Right ventricle myocardium superior (tissue), 1 donor: ENCODE measurements at places on chromosomes 6 and 20. TPM values are rescaled to one million over a fixed set of nuclear protein-coding genes. Genes with fewer than 3 reads are reported as not detected.

Gene FNDC1
- 1.2 TPM for total RNA-seq

GRCh38 chr6:162404951-162405350, 322.6 kb downstream of the PRKN start:
- DNase-seq: no peak

GRCh38 chr6:17714879-17715851, 8.4 kb upstream of the NUP153 start:
- no peak for DNase-seq

DNA sequence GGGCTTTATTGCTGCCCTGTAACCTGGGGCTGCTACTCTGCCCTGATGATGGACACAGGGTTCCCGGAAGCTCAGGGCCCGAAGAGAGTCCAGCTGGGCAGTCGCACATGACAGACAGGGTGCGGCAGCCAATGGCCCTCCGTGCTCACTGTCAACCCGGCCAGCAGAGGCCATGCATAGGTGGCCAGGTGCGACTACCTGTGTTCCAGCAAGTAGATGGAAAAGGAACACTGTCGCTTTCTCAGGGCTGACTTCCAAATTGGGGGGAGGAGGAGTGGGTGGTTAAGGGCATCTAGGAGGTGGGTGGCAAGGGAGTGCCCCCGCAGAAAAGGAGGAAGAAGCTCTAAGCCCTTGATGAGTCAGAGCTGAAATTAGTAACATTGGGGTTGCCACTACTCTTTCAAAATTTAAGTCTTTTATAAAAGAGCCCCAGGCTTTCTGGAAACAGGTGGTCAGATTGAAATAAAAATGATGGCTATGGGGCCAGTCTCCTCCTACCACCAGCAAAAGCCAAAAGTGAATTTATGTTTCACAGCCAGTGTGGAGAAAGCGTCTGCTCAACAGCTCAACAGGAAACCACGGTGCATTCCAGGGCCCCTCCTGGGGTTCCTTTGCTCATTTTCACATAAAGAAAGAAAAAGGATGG, 2.3 kb upstream of the RAMACL start:
- DNase-seq: no peak

Gene DZANK1
- total RNA-seq: 0.48 TPM

- peak; percentile 87 for DNase-seq
Measured at GRCh38 chr6:134175532-134176263, 123.3 kb upstream of the SLC2A12 start.

Gene CTAGE9
- not detected for total RNA-seq

GRCh38 chr6:150741633-150742200, 123.8 kb upstream of the MTHFD1L start:
- no peak for DNase-seq

Gene RAET1L
- total RNA-seq: not detected

DNA sequence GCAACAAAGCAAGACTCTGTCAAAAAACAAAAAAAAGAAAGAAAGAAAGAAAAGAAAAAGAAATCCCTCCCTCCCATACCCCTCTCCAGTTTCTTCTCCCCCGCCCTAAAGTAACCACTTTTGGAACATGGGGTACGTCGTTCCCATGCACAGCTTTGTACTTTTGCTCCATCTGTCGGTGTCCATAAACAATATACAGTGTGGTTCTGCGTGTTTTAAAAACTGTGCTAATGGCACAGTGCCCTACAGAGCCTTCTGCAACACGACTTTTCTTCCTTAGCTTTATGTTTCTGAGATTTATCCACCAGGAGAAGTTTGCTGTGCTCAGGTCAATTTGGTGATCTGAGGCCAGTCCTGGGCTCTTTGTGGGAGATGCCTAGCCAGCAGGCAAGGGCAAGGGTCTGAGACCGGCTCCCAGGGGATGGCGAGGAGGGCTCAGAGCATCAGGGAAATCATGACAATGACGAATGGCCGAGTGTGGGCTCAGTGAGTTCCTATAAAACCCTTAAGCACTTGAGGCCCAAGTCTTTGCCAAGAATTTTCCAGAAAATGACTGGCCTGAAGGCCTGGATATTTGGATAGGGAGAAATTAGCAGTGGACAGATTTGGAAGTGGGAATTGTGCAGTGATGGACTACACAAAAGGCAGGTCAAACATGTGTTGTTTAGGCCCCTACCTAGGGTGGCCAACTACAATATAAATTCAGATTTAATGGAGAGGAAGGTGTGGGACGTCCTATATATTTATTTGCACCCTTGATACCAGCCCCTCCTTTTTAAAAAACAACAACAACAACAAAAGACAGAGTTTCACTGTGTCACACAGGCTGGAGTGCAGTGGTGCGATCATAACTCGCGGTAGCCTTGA, 1.9 kb upstream of the BCAS4 start:
- no peak for DNase-seq

DNA sequence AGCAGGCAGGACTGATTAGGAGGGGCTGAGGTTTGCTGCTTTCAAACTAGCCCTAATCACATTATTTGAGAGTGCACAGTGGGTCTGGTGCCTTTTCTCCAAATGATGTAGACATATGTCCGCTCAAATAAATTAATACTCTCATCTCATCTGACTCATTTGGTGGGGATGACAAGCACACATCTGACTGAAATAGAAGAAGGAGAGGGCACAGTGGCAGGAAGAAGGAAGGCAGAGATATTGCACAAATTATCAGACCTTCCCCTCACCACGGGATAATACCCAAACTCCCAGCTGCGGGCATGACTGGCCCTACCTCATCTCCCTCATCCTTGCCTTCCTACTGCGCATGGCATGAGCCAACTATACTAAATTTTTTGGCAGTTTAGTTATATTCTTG, 33.9 kb upstream of the TNFRSF21 start:
- DNase-seq: no peak

Gene GLP1R
- total RNA-seq: 6.5 TPM

Gene OR2H1
- total RNA-seq: not detected

DNA sequence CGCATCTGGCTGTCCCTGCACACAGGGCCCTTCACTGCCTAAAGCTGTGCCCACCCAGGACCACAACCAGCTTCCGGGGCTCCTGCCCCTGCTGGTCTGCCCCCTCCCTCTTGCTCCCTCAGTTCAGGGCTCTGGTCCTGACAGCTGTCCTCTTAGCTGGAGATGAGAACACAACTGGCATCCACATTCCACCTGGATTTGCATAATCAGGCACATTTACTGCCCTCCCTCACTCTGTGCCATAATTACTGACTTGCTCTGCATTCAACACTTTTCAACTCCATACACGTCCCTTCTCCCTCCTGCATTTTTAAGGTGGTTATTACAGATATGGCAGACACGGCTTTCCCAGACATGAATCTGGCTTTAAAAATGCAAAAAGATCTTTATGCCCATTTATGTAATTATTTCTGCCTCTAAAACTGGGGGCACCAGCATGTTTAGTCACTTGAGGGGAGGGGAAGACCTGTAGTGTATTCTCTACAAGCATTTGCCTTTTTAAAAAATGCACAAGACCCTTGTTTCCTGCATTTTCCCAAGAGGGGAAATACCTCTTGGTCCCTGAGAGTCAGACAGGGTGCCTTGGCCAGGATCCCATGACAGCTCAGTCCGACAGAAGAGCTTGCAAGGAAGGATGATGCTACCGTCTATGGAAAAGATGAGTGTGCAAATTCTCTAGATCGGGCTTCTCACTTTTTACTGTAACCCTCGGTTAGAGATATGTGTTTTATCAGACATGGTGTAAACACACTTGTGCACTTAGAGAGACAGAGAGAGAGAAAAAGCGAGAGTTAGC, 401.8 kb downstream of the PREX1 start:
- no peak for DNase-seq

- no peak for DNase-seq
Measured at GRCh38 chr20:47648943-47649342, 136.3 kb downstream of the SULF2 start.

DNA sequence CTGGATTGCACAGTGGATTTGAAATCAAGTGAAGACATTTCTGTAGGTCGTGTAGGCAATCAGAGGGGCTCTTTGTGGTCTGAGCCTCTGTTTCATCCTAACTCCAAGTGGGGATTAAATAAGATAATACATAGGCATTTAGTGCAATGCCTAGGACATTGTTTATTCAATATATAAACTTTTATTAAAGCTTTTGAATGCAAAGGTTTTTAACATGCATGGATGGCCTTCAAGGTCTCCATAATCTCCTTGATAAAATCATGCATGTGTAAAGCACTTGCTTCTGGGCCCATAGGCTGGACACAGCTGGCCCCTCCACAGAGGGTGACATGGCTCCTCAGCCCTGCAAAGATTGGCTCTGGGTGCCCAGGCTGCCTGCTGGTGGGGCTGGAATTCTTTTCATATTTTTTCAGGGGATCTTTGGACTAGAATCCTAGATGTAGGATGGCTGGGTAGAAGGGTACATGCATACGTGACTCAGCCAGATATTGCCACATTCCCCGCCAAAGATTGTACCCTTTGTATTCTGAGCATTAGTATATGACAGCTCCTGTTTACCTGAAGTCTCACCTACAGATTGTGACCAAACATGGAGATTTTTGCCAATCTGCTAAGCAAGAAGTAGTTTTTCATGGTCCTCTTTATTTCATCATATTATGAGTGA, 19.0 kb upstream of the AVP start:
- DNase-seq: no peak

- no peak for DNase-seq
Measured at GRCh38 chr6:4928426-4928825, 75.4 kb downstream of the RPP40 start.

DNA sequence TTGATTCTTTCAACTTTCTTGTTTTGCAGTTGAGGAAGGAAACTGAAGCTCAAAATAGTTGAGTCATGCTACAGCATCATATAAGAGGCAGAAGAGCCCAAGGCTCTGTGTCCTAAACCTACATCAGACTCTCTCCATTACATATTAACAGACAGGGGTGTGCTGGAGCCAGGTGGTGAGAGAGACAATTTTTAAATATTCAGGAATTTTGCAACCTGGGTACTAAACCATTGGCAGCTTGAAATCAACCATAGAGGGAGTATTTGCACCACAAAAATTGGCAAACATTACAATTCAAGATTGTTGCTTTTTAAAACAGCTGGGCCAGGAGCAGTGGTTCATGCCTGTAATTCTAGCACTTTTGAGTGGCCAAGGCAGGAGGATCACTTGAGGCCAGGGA, 65.8 kb upstream of the SOX4 start:
- DNase-seq: no peak
